ENCODE measurements at places on chromosomes 4 and X. TPM values are rescaled to one million over a fixed set of nuclear protein-coding genes. Genes with fewer than 3 reads are reported as not detected.

Gene SYNPO2
- 2.9 TPM for total RNA-seq

GRCh38 chrX:97847885-97848679 lies 964.4 kb downstream of the RPA4 start:
- DNase-seq = no peak

DNA sequence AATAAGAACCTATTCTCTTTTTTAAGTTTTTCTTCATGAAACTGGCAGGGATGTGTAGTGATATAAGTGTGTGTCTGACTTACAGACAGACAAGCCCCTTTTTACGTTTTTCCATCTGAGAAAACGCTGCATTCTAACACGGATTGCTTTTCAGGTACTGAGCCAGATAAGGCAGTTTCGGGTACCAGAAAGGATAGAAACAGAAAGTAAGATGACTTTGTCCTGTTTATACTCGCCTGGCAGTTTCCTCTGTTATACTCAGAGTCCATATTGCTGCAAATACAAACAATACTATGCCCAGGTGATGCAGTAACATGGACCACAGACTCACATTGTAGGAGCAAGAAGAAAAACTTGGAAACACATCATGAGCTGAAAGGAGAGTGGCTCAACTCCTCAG lies 2320.6 kb upstream of the AGA start:
- no peak for DNase-seq

Gene POU4F2
- total RNA-seq = 1.8 TPM

Gene SPACA5
- not detected for total RNA-seq

GRCh38 chrX:131746491-131746968 lies 202.7 kb downstream of the OR13H1 start:
- no peak for DNase-seq

- DNase-seq = no peak
These were observed 735.1 kb downstream of the STIM2 start for GRCh38 chr4:27595571-27596360.

DNA sequence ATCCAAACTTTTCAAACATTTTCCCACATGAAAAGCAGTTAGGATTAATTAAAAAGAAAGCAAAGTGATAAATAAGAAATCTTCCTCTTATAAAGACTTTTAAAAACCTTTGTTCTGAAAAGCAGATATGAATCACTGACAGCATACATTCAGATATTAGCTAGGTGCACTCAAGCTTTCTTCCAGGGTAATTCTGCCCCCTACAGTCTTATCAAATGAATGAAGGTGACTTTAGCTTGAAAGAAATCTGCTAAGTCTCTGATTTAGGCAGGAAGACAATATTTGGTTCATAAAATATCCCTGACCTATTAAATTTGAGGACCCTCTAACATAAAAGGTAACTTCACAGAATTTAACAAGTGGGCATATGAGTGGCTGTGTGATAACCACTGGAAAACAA lies 209.1 kb upstream of the FAM47A start:
- no peak for DNase-seq

Measured in glutamatergic neuron (in vitro differentiated cells).